Adipocyte (in vitro differentiated cells): ENCODE measurements at places on chromosomes 4 and X.

- no peak for DNase-seq
Observed at GRCh38 chrX:40265936-40266335, 168.2 kb upstream of the BCOR start.

GRCh38 chr4:144499777-144500176, 146.2 kb upstream of the HHIP start:
- DNase-seq: no peak

DNA sequence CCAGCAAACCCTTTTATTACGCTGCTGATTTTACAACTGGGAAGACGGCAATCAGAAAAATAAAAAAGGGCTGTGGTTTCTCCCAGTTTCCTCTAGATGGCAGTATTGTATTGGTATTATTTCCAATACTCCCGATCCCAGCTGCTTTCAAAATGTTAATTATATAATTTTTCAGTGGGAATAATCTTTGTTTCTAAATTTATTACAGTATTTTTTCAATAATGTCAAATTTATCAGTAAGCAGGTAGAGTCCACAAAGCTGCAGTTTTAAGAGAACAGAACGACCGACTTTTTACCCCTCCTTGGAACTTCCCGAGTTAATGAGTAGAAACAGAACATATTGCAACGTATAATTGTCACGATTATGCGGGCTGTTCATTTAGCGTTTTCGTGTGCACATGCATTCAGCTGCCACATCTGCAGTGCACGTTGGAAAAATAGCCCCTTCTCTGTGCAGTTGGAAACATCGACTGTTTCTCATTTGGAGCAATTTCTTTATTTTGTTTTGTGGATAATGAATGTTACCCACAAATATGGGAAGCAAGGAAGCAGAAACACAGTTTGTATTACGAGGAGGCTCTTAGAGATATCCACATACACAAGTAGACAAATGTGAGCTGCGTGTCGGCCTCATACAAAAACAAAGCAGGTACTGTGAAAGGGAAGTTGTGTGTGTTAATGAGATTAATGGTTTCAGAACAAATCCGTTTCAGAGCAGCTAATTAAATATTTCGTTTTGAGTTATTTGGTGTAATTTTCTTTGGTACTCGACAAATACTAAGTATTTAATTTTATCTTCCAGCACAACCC, 188.0 kb downstream of the STIM2 start:
- DNase-seq: peak; percentile 80

GRCh38 chr4:15695240-15695699, 7.6 kb upstream of the BST1 start:
- DNase-seq: peak; percentile 25

GRCh38 chr4:48223633-48224295, 45.9 kb downstream of the TEC start:
- DNase-seq: no peak

- no peak for DNase-seq
Observed at GRCh38 chr4:72983709-72984108, 85.8 kb downstream of the COX18 start.

GRCh38 chr4:40621592-40622512, 7.8 kb downstream of the RBM47 start:
- peak; percentile 99 for DNase-seq

GRCh38 chrX:38473701-38474100, 87.6 kb upstream of the TSPAN7 start:
- DNase-seq: no peak

DNA sequence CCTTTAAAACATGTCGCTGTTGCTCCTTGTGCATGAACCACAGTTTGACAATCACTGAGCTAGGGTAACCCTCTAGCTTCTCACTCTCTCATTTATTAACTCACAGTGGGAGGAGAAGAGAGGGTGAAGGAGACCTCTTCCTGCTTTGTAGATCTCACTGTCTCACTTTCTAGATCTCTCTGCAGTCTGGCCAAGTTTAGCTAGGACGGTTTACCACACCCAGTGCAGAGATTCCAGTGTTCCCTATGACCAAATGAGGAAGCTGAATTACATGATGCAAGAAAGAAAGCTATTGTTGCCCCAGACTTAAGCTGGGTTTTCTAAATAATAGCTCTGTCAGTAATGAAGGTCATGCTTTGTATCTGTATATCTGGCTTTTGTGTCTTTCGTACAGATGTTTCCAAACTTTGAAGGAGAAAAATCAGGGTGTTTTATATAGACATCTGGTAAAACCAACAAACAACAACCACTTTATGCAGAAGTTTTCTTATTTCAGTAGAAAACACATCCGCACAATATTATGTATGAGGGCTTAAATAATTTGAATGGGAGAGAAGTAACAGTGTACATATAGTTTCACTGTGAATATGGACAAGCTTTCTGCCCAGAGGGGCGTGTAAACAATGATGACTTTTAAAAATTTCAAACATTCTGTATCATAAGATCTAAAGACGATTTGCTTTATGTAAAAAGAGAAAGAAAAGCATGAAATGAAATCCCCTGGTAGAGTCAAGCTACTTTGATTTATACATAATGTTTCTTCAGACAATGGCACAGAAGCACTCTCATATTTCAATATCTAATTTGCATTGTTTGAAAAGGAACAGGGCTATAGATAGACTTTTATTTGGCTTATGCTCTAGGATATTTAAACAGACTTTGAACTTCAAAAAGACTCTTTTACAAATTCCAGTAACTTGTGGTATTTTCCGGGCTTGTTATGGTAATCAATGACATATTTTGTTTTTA, 582.3 kb downstream of the FSTL5 start:
- peak; percentile 59 for DNase-seq

DNA sequence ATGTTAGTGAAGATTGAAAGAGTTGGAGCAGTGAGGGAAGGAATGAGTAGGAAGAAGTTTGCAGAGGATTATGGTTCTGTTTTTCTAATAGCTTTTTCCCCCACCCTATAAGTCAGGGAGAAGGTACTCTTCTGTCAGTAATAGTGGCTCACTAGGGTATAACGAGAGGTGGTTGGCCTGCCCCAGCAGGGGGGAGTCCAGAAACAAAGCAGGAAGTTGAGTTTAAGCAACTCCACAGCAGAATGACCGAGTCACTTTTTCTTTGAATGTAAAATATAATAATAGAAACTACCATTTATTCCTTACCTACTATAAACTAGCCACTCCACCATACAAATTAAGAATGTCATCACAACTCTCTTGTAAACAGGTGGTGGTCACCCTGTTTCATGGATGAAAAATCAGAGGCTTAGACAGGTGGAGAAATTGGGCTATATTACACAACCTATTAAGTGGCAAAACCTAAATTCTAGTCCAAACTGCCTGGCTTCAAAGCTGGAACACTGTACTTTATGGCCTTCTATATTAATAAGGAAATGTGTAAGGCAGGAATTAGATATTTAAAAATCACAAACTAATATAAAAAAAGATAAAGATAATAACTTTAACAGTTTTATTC, 21.9 kb downstream of the AP1AR start:
- no peak for DNase-seq

DNA sequence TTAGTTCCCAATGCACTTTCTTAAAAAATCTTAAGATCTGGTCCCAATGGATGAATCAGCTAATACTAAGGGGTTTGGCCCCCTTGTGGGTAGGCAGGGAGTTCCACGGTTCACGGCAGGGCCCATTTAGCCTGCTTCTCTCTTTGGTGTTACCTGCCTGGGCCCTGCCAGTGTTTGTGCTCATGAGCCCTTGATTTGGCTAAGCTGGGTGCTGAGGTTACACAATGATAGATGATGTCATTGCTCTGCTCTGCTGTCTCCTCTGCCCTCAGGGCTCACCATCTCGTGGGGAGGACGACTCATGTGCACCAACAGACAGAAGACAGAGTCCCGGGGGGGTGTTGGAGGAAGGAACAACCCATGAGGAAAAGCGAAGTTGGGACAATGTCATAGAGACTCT, 24.4 kb downstream of the RTL5 start:
- peak; percentile 55 for DNase-seq

GRCh38 chrX:129983575-129984110, 1.2 kb downstream of the BCORL1 start:
- DNase-seq: peak; percentile 50

GRCh38 chr4:48851651-48852050, 20.8 kb downstream of the OCIAD1 start:
- no peak for DNase-seq

GRCh38 chr4:40546969-40547788, 82.5 kb downstream of the RBM47 start:
- no peak for DNase-seq

DNA sequence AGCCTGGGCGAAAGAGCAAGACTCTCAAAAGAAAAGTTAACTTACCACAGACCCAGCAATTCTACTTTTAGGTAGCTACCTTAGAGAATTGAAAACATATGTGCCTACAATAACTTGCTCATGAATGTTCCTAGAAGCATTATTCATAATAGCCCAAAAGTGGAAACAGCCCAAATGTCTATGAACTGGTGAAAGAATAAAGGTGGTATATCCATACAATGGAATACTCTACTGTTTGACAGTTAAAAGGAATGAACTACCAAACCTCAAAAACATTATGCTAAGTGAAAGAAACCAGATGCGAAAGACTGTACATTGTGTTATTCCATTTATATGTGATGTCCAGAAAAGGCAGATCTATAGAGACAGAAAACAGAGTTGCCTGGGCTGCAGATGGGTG, 131.4 kb downstream of the UCHL1 start:
- no peak for DNase-seq

DNA sequence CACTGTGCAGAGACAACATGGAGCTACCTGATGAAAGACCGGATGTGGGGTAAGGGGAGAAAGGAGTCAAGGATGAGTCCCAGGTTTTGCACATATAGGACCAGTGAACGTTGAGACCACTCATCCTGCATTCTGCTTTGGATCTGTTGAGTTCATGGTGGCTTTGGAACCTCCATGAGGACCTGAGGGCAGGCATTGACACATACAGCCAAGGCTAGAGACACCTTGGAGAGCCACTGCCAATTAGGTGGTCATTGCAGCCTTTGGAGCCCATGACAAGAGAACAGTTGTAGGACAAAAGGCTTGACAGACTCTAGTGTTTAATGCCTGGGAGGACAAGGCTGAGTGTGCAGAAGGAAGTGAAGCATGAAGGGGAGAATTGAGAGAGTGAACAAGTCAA, 87.9 kb downstream of the STK32B start:
- DNase-seq: no peak

DNA sequence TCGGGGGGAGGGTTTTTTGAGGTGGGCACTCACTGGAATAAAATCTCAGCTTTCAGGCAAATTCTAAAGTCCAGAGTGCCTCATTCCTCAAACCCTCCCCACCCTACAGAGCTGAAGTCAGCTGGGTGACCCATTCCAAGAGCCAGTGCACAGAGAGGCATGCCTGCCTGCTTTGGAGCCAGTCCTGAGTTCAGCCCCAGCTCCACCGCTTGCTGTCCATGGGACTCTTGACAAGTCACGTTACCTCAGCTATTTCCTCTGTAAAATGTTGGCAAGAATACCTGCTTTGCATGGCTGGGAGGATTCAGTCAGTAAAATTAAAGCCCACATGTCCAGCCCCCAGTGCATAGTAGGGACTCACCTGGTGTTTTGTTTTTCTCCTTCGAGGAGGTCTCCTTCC, 125.9 kb upstream of the PJA1 start:
- no peak for DNase-seq

DNA sequence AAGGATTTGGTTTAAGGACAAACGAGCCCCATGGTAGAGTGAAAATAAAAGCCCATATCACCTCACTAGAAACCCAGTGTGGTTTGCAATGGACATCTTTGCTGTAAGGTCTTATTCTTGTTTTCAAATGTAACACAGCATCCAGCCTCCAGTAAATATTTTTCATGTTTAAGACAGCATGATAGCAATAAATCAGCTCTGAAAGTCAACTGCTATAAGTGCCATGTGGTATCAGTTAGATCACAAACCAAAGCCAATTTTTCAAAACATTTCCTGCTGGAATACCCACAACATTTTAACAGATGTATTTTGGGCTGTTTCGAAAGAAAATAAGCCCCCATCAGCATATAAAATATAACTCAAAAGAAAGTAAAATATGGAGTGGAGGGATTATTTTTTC, 24.0 kb upstream of the SCML1 start:
- no peak for DNase-seq
